Lung microvascular endothelial cell (primary cell): ENCODE measurements at places on chromosomes 4 and X.

- DNase-seq = peak; percentile 45
Observed at GRCh38 chrX:152637649-152638442, at the start of gene GABRQ. TSS of gene GABRQ (plus strand) at chrX:152637895. CDS start at chrX:152638203, 308 bp downstream.

- DNase-seq = no peak
Observed at GRCh38 chr4:7960017-7960789, 20.5 kb upstream of the AFAP1 start.

DNA sequence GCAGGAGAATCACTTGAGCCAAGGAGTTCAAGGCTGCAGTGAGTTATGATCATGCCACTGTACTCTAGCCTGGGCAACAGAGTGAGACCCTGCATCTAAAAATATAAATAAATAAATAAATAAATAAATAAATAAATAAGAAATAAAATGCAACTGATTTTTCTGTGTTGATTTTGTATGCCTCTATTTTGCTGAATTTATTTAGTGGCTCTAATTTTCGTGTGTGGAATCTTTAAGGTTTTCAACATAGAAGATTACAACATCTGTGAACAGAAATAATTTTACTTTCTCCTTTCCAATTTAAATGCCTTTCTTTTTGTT lies 30.9 kb upstream of the ABCG2 start:
- no peak for DNase-seq

DNA sequence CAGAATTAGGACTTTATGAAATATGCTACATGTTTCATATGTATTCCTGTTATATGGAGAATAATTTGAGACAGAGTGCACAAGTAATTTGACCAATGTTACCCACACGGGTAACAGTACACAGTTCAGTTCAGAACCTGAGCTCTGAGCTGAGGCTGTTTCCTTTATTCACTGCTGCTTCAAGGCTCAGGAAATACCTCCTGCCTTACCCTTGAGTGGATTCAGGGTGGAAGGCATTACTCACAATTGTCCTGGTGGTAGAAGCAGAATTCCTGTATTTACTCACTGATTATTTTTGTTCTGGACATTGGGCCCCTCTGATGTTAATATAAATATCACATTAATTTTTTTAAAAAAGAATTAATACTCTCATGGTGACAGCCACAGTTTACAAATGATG lies 73.5 kb upstream of the CAMK2D start:
- DNase-seq = no peak

- DNase-seq = peak; percentile 1
Observed at GRCh38 chr4:79913581-79913980, 159.4 kb downstream of the ANTXR2 start.

GRCh38 chr4:5751666-5752375 lies 40.8 kb downstream of the EVC start:
- DNase-seq = no peak

GRCh38 chr4:24091639-24092233 lies 201.9 kb upstream of the PPARGC1A start:
- DNase-seq = no peak

DNA sequence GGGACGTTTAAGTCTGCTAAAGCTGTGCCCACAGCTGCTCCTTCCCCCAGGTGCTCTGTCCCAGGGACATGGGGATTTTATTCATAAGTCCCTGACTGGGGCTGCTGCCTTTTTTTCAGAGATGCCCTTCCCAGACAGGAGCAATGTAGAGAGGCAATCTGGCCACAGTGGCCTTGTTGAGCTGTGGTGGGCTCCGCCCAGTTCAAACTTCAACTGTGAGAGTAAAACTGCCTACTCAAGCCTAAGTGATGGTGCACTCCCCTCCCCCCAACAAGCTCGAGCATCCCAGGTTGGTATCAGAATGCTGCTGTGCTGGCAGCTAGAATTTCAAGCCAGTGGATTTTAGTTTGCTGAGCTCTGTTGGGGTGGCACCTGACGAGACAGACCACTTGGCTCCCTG lies 1371.4 kb downstream of the ADGRL3 start:
- DNase-seq = no peak
